ENCODE measurements at places on chromosomes 12 and 14. TPM values are rescaled to one million over a fixed set of nuclear protein-coding genes. Genes with fewer than 3 reads are reported as not detected.

PLD4 gene
- polyA plus RNA-seq: 5.1 TPM

DNA sequence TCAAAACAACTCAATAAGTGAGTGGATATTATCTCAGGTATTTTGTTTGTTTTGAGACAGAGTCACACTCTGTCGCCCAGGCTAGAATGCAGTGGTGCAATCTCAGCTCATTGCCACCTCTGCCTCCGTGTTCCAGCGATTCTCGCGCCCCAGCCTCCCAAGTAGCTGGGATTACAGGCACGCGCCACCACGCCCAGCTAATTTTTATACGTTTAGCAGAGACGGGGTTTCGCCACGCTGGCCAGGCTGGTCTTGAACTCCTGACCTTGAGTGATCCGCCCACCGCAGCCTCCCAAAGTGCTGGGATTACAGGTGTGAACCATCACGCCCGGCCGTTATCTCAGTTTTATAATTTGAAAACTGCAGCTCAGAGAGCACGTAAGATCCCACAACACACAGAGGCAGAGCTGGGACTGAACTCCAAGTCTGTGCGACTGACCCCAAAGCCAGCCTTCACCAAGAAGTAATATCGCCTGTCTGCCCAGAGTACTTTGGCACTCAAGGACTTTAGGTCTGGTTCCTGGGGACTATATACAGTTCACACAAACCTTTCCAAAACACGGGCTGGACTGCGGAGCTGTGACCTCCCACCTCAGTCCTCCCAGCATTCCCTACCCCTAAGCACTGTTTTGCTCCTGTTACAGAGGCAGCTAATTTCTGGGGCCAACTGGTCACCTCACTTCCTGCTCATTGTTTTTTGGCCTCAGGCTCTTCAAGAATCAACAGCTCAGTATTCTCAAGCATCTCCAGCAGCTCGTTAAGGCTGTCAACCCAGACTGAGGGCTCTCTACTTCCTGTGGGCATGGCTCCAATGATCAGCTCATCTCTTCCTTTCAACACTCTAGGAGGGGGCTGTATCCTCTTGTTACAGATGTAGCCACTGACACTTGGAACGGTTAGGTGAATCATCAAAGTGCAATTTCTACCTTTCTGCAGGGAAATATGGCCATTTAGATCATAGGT, 22.5 kb downstream of the TESC start:
- DNase-seq: no peak

LMO3 gene
- polyA plus RNA-seq: 1.5 TPM

SYT1 gene
- polyA plus RNA-seq: 22.8 TPM

GRCh38 chr12:58648176-58648575, 272.1 kb downstream of the LRIG3 start:
- DNase-seq: no peak

DNA sequence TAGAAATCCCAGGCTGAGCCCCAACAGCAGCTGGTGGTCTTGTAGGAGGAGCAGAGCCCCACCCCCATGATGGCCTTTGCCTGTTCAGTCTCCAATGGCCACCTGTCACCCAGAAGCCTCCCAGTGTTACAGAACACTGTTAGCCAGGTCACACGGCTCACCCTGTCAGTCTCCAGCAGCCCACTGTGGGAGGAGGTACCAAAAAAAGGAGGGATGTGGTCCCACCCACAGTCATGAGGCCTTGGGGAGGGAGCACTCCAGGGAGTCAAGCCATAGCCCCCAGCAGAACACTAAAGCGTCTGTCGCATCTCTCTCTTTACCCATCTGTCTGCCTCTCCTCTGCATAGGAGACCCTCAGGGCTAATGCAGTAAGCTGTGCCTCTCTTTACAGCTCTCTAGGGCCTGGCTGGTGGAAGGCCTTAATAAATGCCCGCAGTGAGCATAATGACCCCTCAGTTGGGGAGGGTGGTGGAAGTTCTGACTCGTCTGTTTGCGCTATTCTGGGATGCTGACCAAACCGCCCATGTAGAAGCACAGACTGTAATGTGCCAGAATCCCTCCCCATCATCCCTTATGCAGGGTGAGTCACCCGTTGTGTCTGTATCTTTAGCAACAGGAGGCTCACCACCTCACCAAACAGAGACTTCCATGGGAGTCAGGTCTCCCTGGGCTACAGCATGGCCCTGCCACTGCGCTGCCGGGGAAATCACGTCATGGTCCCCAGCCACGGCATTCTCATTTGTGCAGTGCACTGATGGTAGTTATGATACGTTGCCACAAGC, 14.6 kb downstream of the C14orf132 start:
- no peak for DNase-seq

- DNase-seq: no peak
Measured at GRCh38 chr12:115835445-115835844, 442.0 kb downstream of the MED13L start.

- no peak for DNase-seq
Measured at GRCh38 chr12:106343214-106343528, 14.4 kb upstream of the POLR3B start.

CSRP2 gene
- 98.9 TPM for polyA plus RNA-seq

- no peak for DNase-seq
Measured at GRCh38 chr12:57455374-57456144, 452 bp downstream of the INHBE start.

GALNT4 gene
- polyA plus RNA-seq: 10.5 TPM

DNA sequence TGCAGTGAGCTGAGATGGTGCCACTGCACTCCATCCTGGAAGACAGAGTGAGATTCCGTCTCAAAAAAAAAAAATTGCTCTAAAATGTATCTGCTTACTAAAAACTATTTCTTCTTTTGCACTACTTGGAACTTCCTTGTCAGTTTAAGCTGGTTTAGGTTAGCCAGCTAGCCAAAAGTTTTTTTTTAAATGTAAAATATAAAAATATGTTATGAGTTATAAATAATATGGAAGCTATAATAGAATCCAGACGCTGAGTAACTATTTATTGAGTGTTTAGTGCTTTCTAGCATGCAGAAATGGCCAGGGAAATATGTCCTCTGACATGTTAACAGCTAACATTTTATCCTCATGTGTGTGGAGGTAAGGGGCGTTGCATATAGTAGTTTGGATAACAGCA, 85.6 kb downstream of the PLEKHA5 start:
- no peak for DNase-seq

DNA sequence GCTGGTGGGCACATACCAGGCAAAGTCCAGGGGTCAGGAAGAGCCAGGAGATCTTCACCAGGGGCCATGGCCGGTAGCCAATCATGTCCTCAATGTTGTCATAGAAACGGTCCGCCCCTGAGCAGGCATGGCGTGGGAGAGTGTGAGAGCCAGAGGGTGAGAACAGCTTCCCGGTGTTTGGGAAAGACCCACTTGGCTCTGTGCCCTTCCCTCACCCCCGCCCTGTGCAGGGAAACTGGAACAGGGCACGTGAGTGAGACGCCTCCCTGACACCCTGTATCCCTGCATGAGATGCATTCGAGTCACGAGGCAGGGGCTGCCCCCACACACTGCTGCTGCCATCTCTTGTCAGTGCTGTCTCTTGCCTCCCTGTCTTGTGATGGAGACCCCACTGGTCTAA, 20.7 kb downstream of the SLC6A12 start:
- DNase-seq: no peak

FOXM1 gene
- polyA plus RNA-seq: 37.2 TPM

RNF34 gene
- polyA plus RNA-seq: 43.9 TPM

GRCh38 chr12:46946137-46946536, 120.3 kb upstream of the SLC38A4 start:
- DNase-seq: no peak

DNA sequence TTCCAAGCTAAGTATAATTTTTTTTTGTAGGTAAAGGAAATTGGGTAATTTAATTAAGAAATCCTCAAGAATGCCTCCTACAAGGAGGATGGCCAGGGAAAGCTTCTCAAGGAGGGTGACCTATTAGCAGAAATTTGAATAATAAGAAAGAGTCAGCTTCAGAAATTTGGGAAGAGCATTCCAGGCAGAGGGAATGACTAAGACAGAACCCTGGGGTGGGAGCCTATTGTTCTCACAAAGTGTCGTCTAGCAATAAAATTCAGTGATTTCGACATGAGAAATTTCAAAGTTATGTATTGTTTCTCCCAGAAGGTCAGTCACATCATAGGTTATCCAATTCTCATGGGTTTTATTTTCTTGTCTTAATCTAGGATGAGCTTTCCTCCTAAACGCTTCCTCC, 1168.4 kb downstream of the AACS start:
- no peak for DNase-seq

SPIC gene
- not detected for polyA plus RNA-seq
